Cerebellum (tissue), 4 donors: ENCODE measurements at places on chromosomes 3 and 15. TPM values are rescaled to one million over a fixed set of nuclear protein-coding genes. Genes with fewer than 3 reads are reported as not detected.
A peak's percentile ranks its signal among the peaks of the same experiment; 100 is the strongest.

The SLC4A7 gene
- total RNA-seq, result 206 TPM

The CPLX3 gene
- total RNA-seq, result 1.00 TPM

The RHOV gene
- total RNA-seq, result 4.3 TPM

The KIF7 gene
- total RNA-seq, result 7.3 TPM

The EPHA3 gene
- total RNA-seq, result 57.7 TPM

- no peak for DNase-seq
Observed at GRCh38 chr15:92035961-92036360, 182.5 kb downstream of the SLCO3A1 start.

GRCh38 chr3:188188911-188189310 lies 35.0 kb downstream of the LPP start:
- DNase-seq, result no peak

GRCh38 chr15:47741907-47742306 lies 24.6 kb downstream of the SEMA6D start:
- no peak for DNase-seq

DNA sequence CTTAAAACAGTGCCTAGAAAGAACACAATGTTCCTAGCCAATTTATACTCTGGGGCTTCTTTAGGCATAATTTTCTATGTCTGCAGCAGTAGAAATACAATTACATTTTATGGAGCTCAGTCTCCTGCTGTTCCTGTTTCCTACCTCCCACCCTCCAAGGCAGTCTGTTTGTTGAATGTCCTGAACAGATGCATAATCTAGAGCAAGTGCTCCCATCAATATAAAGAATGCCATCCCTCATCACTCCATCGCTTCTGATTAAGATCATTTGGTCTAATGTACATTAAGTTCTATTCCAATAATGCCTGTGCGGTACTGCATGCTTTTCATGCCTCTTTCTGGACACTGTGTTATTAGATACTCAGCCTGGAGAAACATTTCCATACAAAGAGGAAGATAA lies 869.8 kb upstream of the CFAP20DC start:
- peak; percentile 4 for DNase-seq

GRCh38 chr3:25744470-25744869 lies 38.8 kb downstream of the NGLY1 start:
- DNase-seq, result no peak

GRCh38 chr3:52532838-52533622 lies 627 bp downstream of the NT5DC2 start:
- DNase-seq, result no peak

DNA sequence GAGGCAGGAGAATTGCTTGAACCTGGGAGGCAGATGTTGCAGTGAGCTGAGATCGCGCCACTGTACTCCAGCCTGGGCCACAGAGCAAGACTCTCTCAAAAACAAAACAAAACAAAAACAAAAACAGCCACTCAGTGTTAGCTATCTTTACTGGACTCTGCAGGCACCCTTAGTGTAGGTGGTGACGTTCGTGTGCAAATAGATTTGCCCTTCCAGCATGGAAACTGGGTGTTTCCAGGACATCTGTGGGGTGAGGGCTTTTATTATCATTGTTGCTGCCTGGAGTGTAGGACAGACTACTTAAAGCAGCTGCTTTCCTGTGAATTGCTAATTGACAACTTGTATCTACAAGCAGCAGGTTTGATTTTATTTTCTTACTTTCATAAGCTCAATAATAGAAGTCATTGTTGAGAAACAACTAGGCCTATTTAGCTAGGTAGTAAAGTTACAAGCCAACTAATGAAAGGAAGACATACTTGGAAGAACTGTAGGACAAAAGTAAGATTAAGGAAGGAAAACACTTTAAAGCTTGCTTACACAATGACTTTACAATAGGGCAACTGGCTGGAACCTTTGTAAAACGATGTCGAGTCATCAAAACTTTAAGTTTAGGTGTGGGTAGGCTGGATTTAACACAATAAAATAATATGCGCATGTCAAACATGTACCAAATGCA lies 25.4 kb upstream of the SPPL2A start:
- DNase-seq, result no peak

GRCh38 chr3:100630664-100631063 lies 21.3 kb downstream of the ADGRG7 start:
- no peak for DNase-seq

- no peak for DNase-seq
Observed at GRCh38 chr3:187400756-187401155, 32.6 kb downstream of the RTP4 start.

GRCh38 chr3:172334671-172335207 lies 113.5 kb downstream of the GHSR start:
- no peak for DNase-seq

GRCh38 chr15:26294059-26294689 lies 431.0 kb upstream of the ATP10A start:
- DNase-seq, result no peak
